Stimulated activated CD8-positive, alpha-beta memory T cell treated with anti-CD3 and anti-CD28 coated beads, Interleukin-4, amount 100 ng/mL, for 24 hours (primary cell): ENCODE measurements at places on chromosomes 7 and 10.
A peak's percentile ranks its signal among the peaks of the same experiment; 100 is the strongest.

DNA sequence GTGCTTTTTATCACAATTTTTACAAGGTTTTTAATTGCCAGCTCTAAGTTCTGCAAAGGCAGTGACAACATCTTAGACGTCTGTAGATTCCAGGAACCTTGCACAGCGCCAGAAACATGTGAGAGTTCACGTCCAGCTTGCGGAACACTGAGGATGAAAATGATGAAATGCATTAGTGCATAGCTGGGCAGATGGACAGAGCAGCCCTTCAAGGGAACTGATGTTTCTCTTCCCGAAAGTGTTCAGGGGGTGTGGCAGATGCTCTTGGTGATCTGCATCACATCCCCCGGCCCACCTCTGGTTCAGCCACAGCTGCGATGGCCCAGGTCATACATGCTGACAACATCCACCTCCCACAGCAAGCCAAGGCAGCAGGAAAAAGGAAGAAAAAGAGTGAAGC is 40.9 kb downstream of the ITIH5 start:
- no peak for DNase-seq

DNA sequence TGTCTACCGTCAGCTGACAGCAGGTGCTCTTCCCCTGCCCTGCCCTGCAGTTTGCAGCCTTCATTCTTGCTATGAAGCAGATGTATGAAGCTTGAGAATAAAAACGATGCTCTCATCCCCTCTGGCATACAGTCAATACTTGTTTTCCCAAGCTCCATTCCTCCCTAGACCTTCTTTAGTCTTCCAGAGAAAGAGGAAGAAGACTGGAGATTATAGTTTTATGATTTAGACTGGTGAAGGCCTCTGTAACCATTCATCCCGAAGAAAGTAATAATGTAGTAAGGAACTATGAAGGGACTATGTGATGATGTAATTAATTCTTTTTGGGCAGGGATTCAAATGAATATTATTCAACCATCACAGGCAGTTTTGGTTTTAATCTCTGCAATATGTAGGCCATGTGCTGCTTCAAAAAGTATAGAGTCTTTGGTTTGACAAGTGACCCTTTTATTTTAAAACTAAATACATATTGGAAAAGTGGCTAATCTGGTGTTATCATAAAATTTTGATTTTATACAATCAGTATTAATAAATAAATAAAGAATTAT is 242.4 kb upstream of the KIAA1217 start:
- DNase-seq = no peak

DNA sequence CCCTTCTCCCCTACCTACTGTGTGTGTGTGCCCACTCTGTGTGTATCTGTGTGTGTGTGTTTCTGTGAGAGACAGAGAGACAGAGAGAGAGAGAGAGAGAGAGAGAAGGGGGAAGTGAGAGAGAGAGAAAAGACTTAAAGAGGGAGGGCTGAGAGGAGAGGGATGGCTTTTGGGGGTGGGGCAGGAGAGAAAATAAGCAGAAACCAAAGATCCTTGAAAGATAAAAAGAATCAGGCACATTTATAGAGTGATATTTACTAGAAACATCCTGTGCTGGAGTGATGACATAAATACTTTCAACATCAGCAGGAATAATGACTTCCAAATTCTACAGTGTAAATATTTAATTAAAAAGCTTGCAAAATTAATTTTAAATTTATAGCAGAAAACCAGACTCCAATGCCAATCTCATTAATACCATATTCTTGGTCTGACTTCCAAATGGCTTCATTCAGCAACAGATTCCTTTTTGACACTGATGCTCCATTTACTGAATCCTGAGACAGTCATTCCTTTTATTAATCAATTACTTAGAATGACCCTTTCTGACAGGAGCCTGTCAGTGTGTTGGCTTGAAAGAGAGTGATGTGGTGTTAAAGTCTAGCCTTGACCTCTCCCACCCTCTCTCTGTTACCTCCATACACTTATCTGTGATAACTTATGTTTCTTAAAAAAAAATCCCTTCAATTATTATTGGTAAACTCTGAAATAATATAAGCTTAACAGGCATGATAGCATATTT is 41.7 kb upstream of the WNT2 start:
- DNase-seq = no peak

- DNase-seq = no peak
Measured at GRCh38 chr10:2438248-2438939, 629.0 kb upstream of the PFKP start.

- DNase-seq = no peak
Measured at GRCh38 chr7:15947754-15948153, 261.3 kb upstream of the MEOX2 start.

DNA sequence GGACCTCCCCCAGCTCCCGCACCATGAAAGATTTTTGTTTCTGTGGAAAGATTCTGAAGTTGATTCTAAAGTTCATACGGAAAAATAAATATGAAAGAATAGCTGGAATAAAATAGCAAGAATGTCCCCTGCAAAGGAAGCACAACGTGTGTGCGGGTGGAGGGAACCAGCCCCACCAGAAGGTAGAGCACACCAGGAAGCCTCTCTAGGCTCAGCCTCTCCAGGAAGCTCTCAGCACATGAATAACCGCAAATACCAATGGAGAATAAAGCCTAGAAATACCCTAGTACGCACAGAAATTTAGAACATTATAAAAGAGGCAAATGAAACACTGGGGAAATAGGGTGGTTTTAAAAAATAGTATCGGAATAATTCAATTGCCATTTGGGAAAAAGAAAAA is 24.6 kb upstream of the FAM170B start:
- DNase-seq = no peak

GRCh38 chr7:86788948-86789347 is 145.2 kb downstream of the GRM3 start:
- no peak for DNase-seq

DNA sequence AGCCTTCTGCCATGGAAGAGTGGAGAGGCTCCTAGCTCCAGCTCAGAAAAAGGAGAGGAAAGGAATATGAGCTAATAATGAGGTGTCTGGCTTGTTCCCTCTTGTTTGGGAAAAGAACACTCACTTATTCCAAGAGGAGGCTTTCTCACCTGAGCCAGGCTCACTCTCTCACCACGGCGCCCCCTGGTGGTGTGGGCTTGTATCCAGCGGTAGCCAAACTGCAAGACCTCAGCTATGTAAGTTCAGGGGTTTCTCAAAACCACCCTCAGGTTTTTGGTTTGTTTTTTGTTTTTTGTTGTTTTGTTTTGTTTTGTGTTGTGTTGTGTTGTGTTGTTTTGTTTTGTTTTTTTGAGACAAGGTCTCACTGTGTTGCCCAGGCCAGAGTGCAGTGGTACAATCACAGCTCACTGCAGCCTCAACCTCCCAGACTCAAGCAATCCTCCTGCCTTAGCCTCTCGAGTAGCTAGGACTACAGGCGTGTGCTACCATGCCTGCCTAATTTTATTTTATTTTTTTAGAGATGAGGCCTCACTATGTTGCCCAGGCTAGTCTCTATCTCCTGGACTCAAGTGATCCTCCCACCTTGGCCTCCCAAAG is 124.0 kb downstream of the TMEM130 start:
- DNase-seq = peak; percentile 64

DNA sequence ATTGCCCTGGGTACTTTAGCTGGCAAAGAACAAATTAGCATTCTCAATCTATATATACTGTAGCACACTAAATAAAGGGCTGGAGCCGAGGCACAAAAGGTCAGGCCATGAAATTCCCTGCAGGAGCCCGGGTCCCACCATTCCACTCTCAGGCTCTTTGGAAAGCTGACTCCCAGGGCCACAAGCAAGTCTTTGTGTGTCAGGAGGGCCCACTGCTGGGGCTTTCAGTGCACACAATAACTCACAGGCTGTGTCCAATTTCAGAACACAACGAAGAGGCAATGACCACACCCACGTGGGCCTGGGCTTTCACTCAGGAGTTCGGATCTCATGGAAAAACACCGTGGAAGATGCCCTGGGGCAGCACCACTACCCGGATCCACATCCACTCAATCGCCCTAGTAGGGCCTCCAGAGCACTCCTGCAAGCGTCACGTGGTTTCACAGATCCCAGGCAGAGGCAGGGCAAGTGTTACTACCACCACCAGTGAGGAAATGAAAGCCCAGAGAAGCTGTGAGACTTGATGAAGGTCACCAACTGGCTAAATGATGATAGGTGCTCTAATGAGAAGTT is 60.3 kb downstream of the COBL start:
- DNase-seq = no peak

- no peak for DNase-seq
Measured at GRCh38 chr10:124086787-124087671, 6.4 kb downstream of the CHST15 start.

GRCh38 chr10:133254421-133255120 is 16.9 kb downstream of the VENTX start:
- no peak for DNase-seq

- DNase-seq = no peak
Measured at GRCh38 chr10:1115607-1115955, 59.4 kb downstream of the WDR37 start.

GRCh38 chr7:12821746-12822145 is 134.3 kb downstream of the ARL4A start:
- DNase-seq = no peak

GRCh38 chr10:12418725-12419261 is 69.4 kb downstream of the CAMK1D start:
- DNase-seq = no peak

DNA sequence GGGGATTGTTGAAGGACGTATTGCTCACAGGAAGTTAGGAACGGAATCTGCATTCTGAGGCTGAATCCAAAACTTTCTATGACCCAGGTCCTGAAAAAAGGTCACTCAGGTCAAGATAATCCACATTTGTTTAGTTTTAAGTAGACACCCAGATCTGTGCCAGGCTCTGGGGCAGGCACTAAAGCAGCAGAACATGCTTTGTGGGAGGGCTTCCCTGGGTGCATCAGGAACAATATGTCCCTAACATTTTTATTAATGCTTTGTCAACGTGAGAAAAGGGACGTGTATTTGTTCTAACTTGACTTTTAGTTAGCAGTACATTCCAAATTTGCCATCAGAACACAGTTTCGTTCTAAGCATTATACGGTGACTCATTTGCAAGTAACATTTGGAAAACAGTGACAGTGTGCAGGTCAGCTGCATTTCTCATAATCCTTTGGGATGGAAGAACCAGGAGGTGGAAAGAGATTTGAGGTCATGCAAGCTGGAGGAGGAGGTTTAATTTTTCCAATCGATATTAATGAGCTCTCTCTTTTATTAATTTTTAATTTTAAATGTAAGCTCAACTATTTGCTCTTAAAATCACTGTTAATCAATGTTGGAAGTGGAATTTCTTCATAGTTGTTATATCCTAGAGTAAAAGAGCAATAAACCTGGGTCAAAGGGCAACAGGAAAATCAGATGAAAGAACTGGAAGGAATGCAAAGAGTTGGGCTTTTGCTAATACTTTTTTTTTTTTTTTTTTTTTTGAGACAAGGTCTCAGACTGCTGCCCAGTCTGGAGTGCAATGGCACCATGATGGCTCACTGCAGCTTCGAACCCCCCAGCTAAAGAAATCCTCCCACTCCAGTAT is 35.0 kb downstream of the TAS2R41 start:
- DNase-seq = no peak

DNA sequence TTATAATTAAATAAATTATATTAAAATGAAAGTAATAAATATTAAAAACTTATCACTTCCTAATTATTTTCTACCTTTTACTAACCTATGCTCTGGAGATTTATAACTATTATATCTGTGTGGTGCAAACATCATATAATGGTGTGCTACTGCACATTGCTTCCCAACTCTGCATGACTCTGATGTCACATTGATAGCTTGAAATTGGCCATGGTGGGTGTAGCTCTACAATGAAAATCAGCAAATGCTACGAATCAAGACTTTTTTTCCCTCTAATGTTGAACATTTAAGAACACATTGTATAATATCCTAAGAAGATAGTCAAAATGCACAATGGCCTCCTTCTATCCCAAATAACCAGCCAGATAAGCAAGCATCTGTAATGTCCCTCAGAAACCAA is 99.1 kb downstream of the ARMH3 start:
- no peak for DNase-seq

GRCh38 chr7:100396421-100396982 is 23.2 kb downstream of the PILRA start:
- peak; percentile 28 for DNase-seq

DNA sequence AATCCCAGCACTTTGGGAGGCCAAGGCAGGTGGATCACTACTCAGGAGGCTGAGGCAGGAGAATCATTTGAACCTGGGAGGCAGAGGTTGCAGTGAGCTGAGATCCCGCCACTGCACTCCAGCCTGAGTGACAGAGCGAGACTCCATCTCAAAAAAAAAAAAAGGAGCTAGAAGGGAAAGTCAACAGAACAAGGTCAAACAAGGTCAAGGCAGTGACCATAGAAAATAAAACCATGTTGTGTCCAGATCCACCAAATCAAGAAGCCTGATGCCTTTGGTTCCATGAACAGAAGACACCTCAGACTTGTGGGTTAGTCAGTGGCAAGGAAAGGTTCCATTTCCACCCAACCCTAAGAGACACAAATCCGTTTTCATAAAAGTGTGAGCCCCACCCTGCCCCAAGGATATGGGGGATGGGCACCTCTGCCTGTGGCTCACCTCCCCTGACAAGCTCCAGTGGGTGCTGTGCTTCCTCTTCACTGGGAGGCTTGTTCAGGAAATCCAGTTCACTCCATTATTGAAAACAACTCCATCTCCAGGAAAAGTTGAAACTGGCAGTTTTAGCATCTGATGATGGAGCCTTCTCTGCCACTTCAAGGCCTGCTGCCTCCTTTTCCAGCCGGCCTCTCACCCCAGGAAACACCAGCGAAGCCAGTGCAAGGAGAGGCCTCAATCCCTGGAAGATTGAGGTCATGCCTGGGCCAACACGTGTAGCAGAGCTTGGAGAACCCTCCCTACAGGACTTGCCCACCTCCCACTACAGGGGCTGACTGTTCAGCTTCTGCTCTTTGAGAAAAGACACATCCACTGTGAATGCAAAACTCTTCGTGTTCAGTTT is 152.9 kb downstream of the NRF1 start:
- no peak for DNase-seq

- no peak for DNase-seq
Measured at GRCh38 chr7:43674559-43675436, 54.5 kb downstream of the COA1 start.

GRCh38 chr7:46982928-46983327 is 599.0 kb downstream of the TNS3 start:
- DNase-seq = no peak

GRCh38 chr10:75097666-75098285 is 13.7 kb upstream of the SAMD8 start:
- DNase-seq = no peak

- DNase-seq = no peak
Measured at GRCh38 chr10:81882011-81882410, 7.0 kb downstream of the NRG3 start.
